ENCODE measurements at places on chromosomes 6 and 20.

DNA sequence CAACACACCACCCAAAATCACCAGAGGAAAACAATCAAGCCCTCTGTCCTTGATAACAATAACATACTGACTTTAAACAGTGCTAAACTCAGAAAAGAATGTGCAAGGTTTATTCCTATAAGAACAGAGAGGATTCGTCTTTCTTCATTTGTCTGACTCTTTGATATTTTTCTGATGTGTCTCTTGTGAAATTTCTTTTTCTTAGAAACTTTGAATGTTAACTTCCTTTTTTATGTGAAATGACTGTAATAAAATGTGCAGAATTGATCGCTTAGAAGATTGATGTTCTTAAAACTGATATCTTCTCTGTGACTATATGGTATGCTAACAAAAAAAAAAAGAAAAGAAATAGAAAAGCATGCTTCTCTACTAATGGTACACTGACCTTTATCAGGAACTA, 947.4 kb upstream of the CITED2 start:
- no peak for DNase-seq

DNA sequence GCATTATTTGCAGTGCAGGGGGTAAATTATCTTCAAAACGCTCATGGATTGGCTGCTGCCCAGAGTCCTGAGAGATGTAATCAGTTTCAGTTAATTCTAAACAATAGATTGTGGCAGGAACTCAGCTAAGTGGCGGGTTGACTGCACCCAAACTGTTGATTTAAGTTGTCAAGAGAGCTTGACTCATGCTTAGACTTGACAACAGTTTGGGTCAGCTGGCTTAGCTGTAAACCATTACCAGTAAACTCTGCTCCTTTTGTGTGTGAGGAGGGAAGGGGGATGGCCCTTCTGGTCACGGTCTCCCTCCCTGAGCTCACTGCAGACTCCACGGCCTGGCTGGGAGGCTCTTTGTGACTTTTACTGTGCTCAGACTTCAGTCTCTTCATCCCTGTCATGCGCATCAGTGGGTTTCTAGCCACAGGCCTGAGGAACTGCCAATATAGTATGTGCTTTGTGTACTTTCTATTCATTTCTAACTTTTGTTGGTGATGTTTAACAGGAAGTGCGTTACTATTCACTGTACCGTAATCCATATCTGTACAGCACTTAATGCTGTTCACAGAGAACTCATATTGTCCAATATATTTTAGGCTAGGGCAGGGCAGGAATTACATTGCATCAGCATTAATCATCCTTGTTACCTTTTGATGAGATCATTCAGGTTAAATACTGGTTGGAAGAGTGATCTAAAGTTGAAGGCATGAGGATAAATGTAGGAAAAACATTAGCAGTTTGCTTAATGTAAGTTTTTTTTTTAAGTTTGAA, 488.3 kb downstream of the CDKAL1 start:
- DNase-seq: no peak

GRCh38 chr20:53579581-53580375, 13.9 kb downstream of the ZNF217 start:
- DNase-seq: peak; percentile 73

- DNase-seq: no peak
These were observed 110.5 kb downstream of the B3GAT2 start for GRCh38 chr6:70846207-70846835.

- no peak for DNase-seq
These were observed 148.7 kb upstream of the PHACTR3 start for GRCh38 chr20:59455402-59456341.

GRCh38 chr6:137291441-137291840, 72.3 kb upstream of the IFNGR1 start:
- DNase-seq: no peak

GRCh38 chr6:142940487-142940886, 4.5 kb downstream of the HIVEP2 start:
- DNase-seq: no peak

DNA sequence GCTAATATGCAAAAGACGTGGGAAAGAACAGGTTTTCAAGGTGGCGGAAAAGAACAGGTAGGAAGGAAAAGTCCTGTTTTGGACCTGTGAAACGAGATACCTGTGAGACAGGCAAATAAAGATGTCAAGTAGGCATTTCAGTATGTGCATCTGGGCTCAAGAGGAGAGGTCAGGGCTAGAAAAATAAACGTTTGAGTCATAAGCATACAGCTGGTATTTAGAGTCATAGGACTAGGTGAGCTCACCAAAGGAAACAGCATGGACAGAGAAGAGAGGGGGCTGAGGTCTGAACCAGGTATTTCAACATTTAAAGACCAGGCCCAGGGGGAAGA, 14.9 kb downstream of the MTFR2 start:
- no peak for DNase-seq

DNA sequence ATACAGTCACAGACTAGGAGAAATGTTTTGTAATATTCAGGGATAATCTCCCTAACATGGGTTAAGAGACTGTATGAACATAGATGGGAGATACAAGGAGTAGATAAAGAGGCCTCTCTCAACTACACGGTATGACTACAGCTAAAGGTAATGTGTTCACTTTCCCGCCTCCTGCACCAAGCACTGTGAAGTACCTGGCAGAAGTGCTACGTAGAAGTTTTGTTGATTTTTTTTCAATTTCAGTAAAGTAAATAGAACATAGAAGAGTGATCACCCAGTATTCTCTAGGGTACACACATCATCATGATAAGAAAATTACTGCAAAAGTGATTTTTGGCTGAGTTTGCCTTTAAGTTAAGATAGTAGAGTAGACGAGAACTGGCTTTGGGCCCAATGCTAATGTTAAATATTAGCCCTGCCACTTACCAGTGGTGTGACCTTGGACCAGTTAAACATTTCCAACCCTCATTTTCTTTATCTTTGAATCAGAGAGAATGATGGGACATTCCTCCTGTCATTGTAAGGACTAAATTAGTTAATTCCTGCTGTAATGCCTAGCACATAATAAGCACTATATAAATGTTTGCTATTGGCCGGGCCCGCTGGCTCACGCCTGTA, 183.6 kb downstream of the COL9A1 start:
- DNase-seq: no peak

DNA sequence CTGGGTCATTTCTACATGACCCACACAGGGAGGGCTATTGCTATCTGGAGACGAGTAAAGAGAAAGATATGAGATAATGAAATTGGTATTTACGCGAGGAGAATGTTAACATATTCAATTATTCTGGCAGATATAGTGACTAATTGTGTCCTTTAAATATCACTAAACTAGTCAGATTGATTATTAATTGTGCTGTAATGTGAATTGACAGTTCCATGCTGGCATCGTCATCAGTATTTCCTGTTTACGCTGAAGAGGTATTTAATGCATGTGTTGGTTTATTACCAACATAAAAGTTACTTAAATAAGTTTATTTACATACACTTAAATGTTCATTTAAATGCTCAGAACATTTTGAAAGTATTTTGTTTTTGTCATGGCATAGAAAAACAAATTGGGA, 35.7 kb upstream of the OGFRL1 start:
- no peak for DNase-seq

DNA sequence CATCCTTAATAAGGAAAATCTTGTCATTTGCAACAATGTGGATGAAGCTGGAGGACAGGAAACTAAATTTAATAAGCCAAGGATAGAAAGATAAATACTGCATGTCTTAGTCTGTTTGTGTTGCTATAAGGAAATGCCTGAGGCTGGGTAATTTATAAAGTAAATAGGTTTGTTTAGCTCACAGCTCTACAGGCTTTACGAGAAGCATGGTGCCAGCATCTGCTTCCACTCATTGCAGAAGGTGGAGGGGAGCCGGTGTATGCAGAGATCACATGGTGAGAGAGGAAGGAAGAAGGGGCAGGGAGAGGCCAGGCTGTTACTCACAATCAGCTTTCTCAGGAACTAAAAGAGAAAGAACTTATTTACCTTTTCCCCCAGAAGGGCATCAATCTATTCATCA, 118.9 kb upstream of the SMLR1 start:
- DNase-seq: no peak

GRCh38 chr20:6583134-6583738, 184.2 kb upstream of the BMP2 start:
- no peak for DNase-seq

- no peak for DNase-seq
These were observed 18.9 kb downstream of the PKIG start for GRCh38 chr20:44601236-44601671.

GRCh38 chr6:151773382-151773781, 34.1 kb upstream of the ESR1 start:
- DNase-seq: no peak

DNA sequence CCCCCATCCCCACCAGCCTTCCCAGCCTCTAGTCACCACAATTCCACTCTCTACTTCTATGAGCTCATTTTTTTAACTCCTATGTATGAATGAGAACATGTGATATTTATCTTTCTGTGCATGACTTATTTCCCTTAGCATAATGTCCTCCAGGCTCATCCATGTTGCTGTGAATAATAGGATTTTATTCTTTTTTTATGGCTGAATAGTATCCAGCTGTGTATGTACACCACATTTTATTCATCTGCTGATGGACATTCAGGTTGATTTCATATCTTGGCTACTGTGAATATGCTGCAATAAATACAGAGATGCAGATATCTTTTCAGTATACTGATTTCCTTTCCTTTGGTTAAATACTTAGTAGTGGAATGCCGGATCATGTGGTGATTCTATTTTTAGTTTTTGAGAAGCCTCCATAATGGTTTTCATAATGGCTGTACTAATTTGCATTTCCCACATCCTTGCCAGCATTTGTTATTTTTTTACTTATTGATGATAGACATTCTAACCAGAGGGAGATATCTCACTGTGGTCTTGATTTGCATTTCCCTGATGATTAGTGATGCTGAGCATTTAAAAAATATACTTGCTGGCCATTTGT, 194.9 kb downstream of the PACRG start:
- DNase-seq: no peak

DNA sequence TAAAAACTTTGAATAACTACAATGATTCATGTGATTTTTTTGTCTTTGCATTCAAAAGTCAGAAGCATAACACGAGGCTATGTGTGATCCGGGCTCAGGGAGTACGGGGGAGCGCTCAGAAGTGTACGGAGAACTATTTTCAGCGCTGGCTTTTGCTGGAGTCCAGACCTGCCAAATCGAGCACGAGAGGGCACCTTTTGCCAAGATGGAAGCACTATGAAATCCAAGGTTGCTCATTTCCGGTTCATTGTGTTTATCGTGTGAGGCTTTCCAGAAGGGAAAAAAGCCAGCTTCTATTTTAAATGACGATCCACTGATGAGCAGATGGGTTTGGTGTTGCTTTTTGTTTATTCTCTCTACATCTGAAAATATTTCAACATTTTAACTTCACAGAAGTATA, 11.3 kb downstream of the RAMACL start:
- no peak for DNase-seq

DNA sequence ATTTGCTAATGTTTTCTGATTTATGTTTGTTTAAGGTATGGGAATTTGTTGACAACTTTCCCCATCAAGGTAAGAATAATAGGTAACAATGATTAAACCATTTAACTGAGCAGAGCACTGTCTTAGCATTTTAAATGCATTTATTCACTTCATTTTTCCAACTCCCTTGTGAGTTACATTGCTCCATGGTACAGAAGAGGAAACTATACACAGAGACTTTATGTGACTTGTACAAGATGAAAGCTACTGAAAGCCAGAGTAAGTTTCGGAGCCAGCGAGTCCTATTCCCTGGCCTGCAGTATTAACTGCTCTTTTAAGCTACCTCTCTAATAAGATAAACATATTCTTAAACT, 708.8 kb downstream of the HDGFL1 start:
- DNase-seq: no peak

DNA sequence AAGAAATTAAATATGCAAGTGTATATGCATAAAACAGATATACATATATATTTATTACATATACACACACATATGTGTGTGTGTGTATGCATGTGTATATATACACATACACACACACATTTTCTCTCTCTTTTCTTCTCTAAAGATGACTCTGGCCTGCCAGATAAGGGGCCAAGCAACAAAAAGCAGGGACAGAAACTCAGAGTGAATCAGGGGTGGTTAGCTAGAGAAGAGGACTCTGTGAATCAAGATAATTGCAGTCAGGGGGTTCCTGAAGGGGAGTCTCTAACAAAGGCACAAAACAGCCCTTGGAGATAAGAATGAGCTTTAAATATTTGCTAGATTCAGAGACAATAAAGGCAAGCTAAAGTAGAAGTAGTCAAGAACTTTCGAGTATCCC, 650.5 kb downstream of the UTRN start:
- DNase-seq: no peak

DNA sequence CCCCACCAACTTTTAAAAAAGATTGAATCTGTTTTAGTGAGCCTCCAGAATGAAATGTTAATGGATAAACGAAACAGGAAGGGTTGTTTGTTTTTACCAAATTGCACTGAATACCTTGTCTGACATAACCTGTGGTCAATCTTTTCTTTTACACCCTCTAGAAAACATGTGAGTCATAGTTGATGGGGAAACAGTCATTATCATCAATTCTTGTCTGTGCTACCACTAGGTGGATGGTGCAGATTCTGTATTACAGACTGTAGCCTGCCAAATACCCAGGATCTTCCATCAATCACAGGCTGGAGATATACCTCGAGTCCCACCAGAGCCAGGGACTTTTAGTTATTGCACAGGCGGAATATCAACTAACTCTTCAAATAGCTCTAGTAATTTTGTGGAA, 29.5 kb upstream of the PKIB start:
- DNase-seq: no peak

- no peak for DNase-seq
These were observed 18.9 kb downstream of the OR2W1 start for GRCh38 chr6:29025927-29026585.

GRCh38 chr6:96563853-96564252, 925 bp downstream of the FHL5 start:
- DNase-seq: no peak

GRCh38 chr6:156809034-156809433, 31.9 kb downstream of the ARID1B start:
- DNase-seq: no peak

GRCh38 chr20:33279261-33279910, 3.6 kb upstream of the BPIFB1 start:
- peak; percentile 28 for DNase-seq

DNA sequence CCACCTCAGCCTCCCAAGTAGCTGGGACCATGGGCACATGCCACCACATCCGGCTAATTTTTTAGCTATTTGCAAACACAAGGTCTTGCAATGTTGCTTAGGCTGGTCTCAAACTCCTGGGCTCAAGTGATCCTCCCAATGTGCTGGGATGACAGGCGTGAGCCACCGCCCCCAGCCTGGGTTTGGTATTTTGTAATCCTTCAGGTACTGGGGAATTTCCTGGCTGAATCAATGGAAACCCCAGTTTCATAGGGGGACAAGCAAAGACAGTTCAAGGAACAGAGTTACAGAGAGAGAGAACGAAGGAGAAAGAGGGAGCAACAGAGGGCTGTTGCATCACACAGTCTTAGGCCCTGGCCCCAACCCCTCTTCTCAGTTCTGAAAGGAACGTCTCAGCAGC, 35.7 kb downstream of the RAB44 start:
- no peak for DNase-seq

- no peak for DNase-seq
These were observed 7.0 kb upstream of the FOXF2 start for GRCh38 chr6:1382331-1382882.

GRCh38 chr6:146859795-146860495, 261.2 kb downstream of the ADGB start:
- DNase-seq: no peak

GRCh38 chr20:31851240-31851955, 6.0 kb upstream of the FOXS1 start:
- no peak for DNase-seq
